Cerebellar nuclear complex (tissue), 1 donor: ENCODE measurements at places on chromosomes 13 and 19.

DNA sequence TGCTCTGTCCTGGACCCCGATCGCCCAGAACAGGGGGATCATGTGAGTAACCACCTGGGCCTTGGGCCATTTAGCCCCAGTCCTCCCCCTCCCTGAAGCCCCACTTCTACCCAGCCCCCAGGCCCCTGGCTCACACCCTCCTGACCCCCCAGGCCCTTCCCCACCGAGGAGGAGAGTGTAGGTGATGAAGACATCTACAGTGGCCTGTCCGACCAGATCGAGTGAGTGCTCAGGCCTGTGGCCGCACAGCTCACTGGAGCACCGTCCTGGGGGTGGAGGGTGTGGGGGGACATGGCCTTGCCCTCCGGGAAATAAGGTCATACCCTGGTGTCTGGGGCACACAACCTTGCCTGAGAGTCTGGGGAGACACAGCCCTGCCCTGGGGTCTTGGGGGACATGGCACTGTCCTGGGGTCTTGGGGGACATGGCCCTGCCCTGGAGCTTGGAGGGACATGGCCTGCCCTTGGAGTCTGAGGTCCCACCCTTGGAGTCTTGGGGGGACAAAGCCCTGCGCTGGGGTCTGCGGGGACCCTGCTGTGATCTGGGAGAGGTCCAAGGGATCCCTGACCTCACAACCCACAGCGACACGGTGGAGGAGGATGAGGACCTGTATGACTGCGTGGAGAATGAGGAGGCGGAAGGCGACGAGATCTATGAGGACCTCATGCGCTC is 49.3 kb downstream of the VAV1 start:
- no peak for DNase-seq

- no peak for DNase-seq
Observed at GRCh38 chr13:101982903-101983302, 418.9 kb downstream of the FGF14 start.

GRCh38 chr13:102847272-102848234 is 1.7 kb downstream of the ERCC5 start:
- no peak for DNase-seq

GRCh38 chr13:106599875-106600797 is 32.2 kb upstream of the ARGLU1 start:
- DNase-seq, result no peak

- no peak for DNase-seq
Observed at GRCh38 chr13:109214393-109214792, 572.0 kb downstream of the IRS2 start.

- DNase-seq, result no peak
Observed at GRCh38 chr13:40563350-40564125, 102.9 kb downstream of the FOXO1 start.

GRCh38 chr13:48476215-48476614 is 56.7 kb downstream of the RCBTB2 start:
- no peak for DNase-seq

DNA sequence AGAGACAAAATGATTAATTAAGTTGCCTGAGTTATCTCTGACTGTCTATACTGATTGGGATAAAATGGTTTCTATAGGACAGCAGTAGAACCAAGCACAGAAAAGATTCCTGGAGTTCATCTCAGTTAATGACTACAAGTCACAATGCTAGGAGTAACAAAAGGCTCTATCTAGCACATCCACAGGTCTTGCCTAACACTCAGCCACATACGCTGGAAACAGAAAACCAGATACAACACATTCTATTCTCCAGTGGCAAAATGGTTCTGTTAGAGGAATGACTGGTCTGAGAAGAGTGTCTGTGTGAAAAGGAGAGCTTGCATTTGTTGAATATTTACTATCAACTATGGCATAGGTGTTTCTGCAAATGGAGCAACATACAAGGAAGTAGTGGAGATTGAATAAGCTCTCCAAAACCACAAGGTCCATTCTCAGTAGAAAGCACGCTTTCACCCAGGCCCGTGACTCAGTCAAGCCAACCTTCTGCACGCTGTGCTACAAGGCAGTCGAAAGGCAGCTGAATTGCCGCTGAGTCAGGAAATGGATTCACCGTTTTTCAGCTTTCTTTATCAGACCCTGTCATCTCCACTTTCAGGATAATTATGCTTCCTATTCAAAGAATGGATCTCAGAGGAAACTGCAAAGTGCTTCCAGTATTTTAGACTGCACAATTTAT is 761.5 kb downstream of the EFNB2 start:
- no peak for DNase-seq

DNA sequence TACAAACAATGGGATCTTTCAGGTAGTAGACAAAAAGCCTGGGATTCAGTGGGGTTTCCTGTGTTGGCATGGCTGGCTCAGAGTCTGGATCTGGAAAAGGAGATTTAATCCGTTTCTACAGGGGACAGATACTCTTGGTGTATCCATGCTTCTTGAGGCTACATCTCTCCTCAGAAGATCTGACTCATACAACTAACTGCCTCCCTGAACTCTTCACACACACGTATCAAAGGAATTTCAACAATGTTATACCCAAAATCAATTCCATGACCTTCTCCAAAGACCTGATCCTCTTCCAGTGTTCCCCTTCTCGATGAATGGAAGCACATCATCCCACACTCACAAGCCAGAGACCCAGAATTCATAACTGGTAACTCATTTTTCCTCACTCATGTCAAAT is 435.3 kb upstream of the NBEA start:
- no peak for DNase-seq

GRCh38 chr13:28394422-28394821 is 100.5 kb downstream of the FLT1 start:
- DNase-seq, result no peak

GRCh38 chr19:317710-318508 is 26.7 kb downstream of the MIER2 start:
- no peak for DNase-seq

GRCh38 chr19:54451331-54451871 is 2.4 kb downstream of the LENG8 start:
- DNase-seq, result no peak

DNA sequence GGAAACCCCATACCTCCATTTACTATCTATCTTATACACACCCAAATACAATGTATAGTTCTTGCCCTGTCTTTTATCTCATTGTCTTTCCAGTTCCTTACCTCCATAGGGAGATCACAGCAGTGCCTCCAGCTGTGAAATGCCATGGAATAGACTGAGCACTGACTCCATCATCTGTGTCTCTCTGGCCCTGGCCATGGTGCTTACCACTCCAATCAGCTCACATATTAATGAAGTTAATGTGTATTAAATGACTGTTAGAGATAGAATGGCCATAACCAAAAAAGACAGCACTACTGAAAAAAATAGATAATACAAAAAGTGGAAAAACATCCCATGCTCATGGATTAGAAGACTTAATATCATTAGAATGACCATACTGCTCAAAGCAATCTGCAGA is 240.4 kb upstream of the SOX21 start:
- no peak for DNase-seq

GRCh38 chr13:69947582-69947981 is 160.0 kb upstream of the ATXN8OS start:
- no peak for DNase-seq

DNA sequence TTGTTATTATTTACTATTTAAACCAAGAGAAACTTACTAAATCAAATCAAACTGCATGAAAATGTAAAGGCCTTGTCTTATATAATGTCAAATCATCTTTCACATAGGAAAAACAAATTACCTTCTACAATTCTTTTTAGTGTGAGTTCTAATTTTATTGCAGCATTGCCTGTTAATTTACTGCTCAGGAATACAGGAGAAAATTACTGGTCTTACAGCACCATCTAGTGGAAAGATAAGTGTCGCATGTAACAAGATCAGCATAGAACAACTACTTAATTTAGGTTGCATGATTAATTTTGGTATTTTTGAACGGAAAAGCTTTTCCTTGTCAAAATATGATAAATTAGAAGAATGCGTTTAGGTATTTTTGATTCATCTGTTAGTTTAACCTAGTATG is 502.7 kb downstream of the UQCRFS1 start:
- DNase-seq, result no peak

- DNase-seq, result no peak
Observed at GRCh38 chr13:113926951-113927660, 46.8 kb downstream of the C13orf46 start.

- DNase-seq, result no peak
Observed at GRCh38 chr19:6864325-6864940, 22.9 kb upstream of the ADGRE1 start.

DNA sequence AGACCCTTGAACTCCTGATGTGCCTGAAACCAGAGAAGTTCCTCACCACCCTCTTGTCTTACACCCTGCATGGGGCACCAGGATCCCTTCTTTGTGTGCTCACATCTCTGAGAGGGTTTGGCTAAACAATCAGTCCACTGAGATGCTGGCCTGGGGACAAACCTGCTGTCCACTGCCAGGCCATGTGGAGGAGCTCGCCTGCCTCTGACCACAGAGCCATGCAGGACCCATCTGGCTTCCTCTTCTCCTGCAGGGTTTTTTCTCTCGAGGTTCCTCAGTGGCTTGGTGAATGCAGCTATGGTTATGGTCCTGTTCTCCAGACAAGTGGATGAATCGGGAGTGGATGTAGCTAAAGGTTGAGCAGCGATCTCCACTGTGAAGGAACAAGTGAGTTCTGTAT is 49.1 kb upstream of the MEDAG start:
- no peak for DNase-seq

DNA sequence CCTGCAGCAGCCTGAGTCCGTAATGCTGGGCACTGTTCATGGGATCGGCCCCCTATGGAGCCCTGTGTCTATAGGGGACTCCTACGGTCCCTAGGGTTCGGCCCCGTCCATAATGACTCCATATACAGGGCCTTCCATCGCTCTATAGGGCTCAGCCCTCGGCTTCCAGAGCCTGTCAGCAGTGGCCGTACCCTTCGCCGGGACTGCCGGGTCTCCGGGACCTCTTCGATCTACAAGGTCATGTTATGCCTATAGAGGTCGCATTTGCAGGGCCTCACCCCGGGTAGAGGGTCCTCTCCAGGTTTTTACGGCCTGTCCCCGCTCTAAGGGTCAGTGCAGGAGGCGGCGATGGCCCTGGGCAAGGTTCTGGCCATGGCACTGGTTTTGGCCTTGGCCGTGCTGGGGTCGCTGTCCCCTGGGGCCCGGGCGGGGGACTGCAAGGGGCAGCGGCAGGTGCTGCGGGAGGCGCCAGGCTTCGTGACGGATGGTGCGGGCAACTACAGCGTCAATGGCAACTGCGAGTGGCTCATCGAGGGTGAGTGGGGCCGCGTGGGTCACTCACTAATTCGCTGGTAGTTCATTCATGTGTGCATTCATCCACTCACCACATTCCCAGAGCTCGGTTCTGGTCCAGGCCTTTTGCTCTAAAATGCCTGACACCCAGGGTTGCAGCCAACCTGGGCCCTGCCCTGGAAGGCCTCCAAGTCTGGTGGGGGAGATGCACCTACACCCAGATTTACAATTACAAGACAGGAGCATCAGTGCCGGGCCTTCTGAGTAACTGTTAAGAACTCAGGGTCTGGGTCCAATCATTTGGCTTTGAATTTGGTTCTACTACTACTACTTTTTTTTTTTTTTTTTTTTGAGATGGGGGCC is 699 bp downstream of the MEGF8 start:
- DNase-seq, result no peak

- DNase-seq, result no peak
Observed at GRCh38 chr13:80469105-80469852, 128.4 kb upstream of the SPRY2 start.

GRCh38 chr13:69921156-69921555 is 186.5 kb upstream of the ATXN8OS start:
- no peak for DNase-seq

DNA sequence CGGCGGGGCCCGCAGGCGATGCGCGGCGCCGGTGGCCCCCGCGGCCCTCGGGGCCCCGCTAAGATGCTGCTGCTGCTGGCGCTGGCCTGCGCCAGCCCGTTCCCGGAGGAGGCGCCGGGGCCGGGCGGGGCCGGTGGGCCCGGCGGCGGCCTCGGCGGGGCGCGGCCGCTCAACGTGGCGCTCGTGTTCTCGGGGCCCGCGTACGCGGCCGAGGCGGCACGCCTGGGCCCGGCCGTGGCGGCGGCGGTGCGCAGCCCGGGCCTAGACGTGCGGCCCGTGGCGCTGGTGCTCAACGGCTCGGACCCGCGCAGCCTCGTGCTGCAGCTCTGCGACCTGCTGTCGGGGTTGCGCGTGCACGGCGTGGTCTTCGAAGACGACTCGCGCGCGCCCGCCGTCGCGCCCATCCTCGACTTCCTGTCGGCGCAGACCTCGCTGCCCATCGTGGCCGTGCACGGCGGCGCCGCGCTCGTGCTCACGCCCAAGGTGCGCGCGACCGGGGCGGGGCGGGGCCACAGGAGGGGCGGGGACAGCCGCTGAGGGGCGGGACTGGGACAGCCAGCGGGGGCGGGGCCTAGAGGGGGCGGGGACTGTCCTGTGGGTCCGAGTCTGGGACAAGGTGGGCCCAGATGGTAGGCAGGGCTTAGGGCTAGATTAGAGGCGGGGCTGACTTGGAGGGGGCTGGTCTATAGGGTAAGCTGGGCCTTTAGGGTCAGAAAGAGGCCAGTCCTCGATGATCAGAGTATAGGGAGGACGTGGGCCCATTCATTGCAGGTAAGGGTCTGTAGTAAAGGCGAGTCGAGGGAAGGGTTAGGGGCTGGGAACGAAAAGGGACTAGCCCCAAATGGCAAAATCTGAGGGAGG is 5.1 kb downstream of the GRIN2D start:
- no peak for DNase-seq

DNA sequence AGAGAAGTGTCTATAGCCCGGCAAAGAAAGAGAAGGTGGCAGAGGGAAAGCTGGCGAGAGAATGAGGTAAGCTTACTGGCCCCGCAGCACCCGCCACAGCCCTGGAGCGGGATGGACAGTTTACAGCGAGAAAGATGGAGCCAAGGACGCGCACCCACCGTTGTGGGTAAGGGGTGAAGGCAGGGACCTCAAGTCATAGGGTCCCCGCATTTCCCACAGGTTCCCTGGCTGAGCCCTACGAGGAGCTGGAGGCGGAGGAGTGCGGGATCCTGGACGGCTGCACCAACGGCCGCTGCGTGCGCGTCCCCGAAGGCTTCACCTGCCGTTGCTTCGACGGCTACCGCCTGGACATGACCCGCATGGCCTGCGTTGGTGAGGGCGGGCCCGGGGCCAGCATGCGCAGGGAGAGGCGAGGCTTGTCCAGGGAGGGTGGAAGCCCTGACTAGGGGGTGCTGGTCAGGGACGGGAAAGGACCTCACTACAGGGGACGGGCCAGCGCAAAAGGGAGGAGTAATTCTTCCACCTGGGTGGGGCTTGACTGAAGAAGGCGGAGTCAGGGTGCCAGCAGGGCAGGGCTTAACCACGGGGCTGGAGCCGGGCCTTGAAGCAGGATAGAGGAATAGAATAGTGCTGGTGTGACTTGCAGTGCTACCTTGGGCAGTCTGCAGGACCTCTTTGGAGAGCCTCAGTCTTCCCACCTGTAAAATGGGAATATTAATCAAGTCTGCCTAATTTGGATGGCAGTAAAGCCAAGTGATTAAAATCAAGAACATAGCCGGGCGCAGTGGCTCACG is 26.5 kb downstream of the LTBP4 start:
- no peak for DNase-seq

GRCh38 chr13:44834404-44834803 is 154.9 kb downstream of the NUFIP1 start:
- no peak for DNase-seq

DNA sequence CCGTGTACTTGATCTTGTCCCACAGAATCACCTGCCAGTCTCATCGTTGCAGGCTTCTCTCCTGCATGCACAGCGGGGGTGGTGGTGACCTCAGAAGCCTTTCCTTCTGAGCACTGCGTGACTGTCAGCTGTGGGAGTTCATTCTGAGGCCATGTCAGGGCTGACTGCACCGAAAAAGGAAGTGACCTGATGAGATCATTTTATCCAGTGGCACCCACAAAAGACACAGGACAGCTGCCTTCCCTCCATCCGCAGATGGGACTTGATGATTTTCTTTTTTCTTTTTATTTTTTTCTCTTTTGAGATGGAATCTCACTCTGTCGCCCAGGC is 89.7 kb downstream of the RAB20 start:
- DNase-seq, result no peak

GRCh38 chr13:83853771-83854170 is 28.5 kb downstream of the SLITRK1 start:
- DNase-seq, result no peak
